Activated naive CD4-positive, alpha-beta T cell treated with Interleukin-2 at 50 U/mL for 16 hours (primary cell): ENCODE measurements at places on chromosomes 2 and 18.

DNA sequence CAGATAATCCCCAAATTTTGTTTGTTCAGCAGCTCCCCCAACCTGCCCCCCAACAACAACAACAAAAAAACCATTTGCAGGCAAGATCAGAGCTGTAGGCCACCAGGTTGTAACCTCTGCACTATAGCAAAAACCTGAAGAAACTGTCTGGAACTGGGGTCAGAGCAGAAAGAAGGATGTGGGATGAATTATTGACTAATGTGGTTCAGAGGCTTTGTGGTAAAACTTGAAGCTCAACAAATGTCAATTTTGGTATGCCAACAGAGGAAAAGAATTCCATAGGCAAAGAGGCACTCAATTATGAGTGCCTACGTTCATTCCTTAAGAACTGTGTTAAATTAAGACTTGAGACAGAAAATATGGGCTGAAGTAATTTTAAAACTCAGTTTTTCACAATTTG lies 255.1 kb downstream of the STK39 start:
- DNase-seq = no peak

- DNase-seq = no peak
Measured at GRCh38 chr2:54966165-54966832, 84.0 kb downstream of the RTN4 start.

DNA sequence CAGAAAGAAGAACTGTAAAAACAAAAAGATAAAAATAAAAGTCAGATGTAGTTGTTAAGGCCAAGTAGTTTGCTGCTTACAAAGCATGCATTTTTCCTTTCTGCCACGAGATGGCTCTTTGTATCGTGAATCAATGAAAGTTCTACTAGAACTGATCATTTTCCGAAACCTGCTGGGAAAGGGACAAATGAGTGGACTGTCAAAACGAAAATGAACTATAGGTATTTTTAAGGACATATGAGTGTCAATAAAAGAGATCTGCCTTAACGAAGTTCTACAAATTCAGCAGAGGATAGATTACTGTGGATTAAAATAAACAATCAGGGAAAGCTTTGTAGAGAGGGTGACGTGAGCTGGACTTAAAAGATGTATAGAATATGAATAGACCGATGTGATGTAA lies 15.0 kb upstream of the ELOA2 start:
- DNase-seq = no peak

DNA sequence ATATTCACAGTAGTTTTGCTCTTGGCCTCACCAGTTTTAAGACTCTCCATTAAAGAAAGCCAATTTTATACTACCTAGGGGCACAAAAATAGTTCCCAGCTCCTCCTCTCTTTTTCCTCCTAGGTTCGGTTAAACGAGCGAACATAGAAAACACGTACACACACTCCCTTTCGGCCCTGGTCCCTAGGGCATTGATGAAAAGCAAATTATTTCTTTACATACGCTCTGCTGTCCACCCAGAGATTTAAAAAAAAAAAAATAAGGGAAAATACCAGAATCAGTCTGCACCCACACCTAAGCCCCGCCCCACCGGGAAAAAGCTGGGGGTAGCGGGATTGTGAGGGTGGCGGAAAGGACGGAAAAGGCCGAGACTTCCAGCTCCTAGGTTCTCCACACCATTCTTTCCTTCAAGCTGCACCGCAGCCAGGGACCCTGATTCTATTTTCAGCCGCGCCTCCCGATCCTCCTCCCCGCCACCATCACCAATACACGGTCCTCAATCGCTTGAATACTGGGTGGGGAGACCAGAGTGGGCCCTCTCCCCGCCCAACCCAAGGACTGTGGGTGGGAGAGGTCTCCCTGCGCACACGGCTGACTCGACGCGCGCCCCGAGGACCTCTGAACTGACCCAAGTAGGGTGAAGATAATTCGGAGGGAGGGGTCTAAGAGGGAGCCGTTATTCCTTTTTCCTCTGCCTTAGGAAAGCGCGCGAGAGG lies 769 bp downstream of the ATF2 start:
- no peak for DNase-seq

- no peak for DNase-seq
Measured at GRCh38 chr2:171281110-171281509, 120.4 kb upstream of the TLK1 start.
